Muscle of back (tissue), 13 donors: ENCODE measurements at places on chromosomes 4 and X. TPM values are rescaled to one million over a fixed set of nuclear protein-coding genes. Genes with fewer than 3 reads are reported as not detected.

- no peak for DNase-seq
These were observed 34.3 kb downstream of the MTM1 start for GRCh38 chrX:150602743-150603142.

TECRL gene
- 30.9 TPM for polyA plus RNA-seq

GRCh38 chr4:2823671-2824328, 19.8 kb upstream of the ADD1 start:
- DNase-seq, result no peak

- DNase-seq, result no peak
These were observed 5.4 kb upstream of the SOX3 start for GRCh38 chrX:140510306-140510676.

- DNase-seq, result no peak
These were observed 332.1 kb downstream of the ARAP2 start for GRCh38 chr4:35912174-35912573.

MAGEB1 gene
- polyA plus RNA-seq, result not detected

ART3 gene
- polyA plus RNA-seq, result 45.6 TPM

GRCh38 chr4:56146956-56147355, 198.2 kb downstream of the CEP135 start:
- no peak for DNase-seq

MAGEA9B gene
- polyA plus RNA-seq, result not detected

DNA sequence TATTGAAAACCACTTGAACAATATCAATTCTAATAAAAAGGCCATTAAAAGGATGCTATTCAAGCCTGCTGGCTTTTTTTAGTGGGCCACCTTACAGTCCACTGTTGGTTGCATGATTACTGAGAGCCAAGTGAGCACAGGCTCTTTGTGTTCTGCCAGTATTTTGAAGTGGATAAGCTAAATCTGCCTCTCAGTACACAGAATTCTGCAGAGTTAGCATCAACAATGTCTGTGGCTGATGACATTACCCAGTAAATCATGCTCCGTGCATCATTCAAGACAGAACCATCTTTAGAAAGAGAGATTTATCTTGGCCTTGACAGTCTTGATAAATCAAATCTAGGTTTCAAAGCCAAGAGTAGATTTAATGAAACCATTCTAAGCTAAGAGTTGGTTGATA, 119.0 kb upstream of the GNPDA2 start:
- DNase-seq, result no peak

DNA sequence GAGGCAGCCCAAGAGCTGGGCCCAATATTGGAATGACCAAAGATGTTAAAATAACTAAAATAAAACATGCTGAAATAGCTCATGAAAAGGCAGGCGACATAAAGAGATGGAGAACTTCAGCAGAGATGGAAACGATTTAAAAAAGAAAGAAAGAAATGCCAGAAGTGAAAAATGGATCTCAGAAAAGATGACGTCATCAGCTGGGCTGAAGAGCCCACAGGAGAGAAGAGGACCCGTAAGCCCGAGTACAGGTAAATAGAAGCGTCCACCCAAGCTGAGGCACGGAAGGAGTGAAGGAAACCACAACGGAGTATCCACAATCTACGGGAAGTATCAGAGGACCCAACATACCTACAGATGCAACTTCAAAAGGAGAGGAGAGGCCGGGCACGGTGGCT, 112.8 kb downstream of the AFAP1 start:
- no peak for DNase-seq

DIPK2B gene
- 20.2 TPM for polyA plus RNA-seq

DNA sequence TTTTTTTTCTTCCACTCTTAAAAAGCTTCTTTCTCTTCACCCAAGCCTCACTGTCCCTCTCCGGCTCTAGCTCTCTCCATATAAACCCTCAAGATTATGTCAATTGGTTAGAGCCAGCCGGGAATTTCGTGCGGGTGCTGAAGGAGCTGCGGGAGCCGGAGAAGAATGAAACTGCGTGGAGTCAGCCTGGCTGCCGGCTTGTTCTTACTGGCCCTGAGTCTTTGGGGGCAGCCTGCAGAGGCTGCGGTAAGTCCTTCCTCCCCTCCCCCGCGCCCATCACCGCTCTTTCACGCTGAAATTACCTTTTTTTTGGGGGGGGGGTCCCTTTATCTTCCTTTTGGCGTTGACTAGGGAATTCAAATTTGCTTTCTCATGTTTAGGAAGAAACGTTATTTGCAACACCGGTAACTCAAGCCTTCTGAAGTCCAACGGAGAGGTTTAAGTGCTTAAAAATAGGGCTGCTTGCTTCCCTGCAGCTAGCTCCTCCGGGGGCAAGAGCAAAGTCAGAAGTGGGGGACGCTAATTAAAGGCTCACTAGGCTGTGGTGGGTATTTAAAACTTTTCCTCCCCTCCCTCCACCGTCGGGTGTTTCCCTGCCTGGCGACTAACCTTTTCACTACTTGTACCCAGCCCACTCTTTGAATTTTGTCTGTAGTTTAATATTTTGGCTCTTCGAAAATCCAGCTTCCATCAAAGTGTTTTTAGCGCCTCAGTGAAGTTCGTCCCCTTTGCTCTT, 491 bp downstream of the COL4A5 start:
- peak; percentile 22 for DNase-seq

SHISA3 gene
- polyA plus RNA-seq, result 14.6 TPM

RIBC1 gene
- polyA plus RNA-seq, result 1.1 TPM

DNA sequence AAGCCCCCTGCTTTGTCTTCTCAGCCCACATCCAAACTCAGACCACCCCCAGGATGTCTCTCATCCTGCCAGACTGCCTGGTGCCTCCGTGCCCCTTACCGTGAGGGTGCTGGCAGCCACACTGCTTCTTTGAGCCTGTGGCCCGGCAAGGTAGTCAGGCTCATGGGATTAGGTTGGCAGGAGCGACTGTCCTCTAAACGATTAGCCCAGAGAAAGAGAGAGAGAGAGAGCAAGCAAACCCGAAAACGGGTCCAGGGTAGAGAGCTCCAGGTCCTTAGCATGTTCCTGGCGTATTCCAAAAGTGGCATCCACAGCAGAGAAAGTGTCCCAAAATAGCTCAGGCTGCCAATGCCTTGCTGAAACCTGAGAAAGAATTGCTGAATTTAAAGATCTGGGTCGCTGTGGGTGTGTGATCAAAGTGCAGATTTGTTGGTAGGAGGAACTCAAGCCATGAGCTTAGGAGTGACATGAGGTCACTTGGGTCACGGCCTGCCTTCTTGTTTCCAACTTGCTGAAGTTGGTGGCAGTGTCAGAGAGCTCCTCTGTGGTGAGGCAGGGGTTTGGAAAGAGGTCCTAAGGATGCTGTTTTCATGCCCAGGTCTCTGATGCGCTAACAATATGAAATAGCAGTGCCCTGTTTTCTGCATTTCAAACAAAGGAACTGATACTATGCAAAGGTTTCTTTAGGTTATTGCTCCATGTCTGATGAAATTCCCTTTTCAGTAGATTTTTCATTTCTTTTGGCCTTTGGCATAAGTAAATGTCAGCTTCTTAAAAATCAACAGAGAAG, 81.6 kb downstream of the RTL9 start:
- DNase-seq, result no peak

AFAP1 gene
- polyA plus RNA-seq, result 31.0 TPM

REELD1 gene
- 0.25 TPM for polyA plus RNA-seq

TNMD gene
- 64.1 TPM for polyA plus RNA-seq

DNA sequence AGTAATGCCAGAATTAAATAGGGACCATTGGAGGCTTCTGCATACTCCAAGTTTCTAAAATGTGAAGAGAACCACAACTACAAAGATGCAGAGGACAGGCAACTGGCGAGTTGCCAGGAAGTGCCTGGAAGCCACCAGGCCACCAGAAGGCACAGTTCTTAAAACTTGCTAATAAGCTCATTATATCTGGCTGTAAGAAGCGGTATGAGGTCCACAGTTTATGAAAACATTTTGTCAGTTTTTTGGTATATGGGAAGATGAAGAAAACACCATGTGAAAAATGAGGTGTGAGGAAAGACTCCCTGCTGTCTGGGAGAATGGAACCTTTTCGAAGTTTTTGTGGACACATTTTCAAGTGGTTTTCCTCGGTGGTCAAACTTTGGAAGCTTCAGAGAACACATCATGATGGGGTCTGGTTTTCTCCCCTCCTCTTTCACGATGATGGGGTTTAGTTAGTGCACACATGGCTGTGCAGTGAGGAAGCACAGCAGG, 202.7 kb downstream of the NR3C2 start:
- no peak for DNase-seq

TREX2 gene
- 0.33 TPM for polyA plus RNA-seq

DNA sequence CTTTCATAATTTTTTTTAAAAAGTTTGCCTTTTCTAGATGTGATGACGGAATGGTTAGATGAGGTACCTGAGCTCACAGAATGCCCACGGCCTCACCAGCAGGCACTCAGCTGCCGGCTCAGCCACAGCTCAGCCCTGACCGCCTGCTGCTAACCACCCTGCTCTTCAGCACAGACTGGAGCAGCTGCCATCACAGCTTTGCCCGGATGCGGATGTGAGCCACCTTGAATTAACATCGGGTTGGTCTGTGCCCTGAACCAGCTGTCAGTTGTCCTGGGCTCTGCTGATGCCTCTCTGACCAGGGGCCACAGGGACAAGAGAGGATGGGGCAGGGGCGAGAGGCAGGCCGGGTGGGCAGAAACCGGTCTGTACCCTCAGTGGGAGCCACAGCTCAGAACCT, 93.3 kb downstream of the HMX1 start:
- no peak for DNase-seq

ARHGAP6 gene
- 10.2 TPM for polyA plus RNA-seq

DNA sequence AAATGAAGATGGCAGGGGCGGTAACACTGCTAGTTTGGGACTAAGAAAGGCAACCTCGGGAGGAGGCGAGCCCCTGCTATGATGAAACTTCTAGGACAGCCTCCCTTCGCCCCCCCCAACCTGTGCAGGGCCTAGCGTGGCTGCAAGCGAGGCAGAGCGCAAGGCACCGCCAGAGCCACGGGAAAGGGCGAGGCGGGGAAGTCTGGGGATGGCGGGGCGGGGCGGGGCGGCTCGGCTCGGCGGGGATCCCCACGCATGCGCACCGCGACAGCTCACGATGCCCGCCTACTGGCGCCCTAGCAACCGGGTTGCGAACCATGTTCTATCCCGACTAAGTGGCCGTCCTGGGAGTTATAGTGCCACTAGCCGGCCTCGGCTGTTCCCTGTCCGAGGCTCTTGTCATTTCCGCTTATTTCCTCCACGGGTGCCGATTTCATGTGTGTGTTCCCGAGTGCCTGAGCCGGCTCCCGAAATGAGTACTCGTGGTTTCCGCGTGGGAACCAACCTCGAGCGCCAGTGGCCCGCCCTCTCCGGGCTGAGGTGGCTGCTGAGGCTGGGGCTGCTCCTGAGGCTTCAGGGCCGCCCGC, 28.7 kb upstream of the RBMX start:
- peak; percentile 74 for DNase-seq

- no peak for DNase-seq
These were observed 124.5 kb downstream of the PDLIM5 start for GRCh38 chr4:94576210-94576609.

- no peak for DNase-seq
These were observed 23.4 kb downstream of the FBXO8 start for GRCh38 chr4:174260099-174260498.

GRCh38 chr4:86730310-86730709, 118.9 kb downstream of the SLC10A6 start:
- no peak for DNase-seq

SH3TC1 gene
- 12.3 TPM for polyA plus RNA-seq

DNA sequence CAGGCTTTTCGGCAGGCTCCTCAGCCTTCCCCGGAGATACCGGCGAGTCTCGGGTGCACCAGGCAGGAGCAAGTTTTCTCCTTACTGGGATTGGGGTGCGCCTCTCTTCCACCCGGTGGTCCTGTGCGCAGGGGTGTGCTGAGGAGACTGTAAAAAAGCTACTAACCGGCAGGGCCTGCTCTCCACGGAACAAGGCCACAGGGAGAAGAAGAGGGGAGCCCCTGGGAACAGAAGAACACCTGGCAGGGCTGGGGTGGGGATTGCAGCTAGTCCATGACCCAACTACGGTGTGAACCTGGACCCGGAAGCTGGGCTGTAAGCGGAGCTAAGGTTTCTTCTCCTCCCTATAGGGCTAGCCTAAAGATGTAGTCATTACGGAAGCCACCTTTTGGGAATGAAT, 17.7 kb upstream of the ZIC3 start:
- no peak for DNase-seq

SPARCL1 gene
- 294 TPM for polyA plus RNA-seq

DNA sequence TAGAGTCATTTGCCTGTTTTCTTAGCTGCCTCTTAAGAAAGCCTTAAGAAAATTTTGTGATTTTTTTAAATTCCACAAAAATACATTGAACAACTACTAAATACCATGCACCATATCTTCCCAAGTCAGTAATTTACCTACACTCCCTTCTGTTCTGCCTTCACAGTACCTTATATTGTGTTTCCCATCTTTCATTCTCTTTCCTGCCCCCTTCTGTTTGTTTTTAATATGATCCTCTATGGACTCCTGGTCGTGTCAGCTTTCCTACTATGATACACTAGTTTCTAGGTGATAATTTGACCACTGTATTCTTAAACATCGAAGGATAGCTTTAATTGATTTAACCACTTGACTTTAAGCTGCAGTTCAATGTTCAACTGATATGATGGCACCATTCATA, 297.7 kb upstream of the HAND2 start:
- no peak for DNase-seq

DNA sequence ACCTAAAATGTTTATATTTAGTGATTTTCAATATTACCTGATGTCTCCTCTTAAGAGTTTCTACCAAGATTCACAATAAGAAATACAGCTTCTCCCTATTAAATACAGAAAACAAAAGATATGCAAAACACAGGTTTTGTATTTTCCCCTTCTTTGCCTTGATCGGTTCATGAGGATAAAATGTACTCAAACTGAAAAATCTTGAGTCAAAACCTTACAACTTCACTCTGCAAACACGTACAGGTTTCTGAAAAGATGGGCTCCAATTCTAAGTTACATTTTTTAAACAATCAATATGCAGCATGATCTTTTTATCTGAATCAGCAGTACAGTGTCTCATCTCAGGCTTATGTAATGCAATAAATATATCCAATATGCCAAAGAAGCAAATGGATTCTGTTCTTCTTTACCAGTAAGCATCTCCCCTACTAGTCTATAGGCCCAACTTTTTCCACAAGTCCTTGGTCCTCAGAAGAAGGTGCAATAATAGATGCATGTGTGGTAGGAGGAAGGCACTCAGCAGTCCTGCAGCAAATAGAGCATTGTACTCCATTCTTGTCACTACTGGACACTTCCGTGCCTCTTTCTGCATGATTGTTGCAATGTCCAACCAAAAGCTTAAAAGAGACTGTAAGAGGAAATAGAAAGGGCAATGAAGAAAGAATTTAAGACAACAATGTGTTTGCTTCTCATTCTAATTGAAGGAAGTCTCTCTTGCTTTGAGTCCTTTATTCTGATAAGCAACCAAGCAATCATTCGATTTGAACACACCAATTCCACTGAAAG, 3.2 kb downstream of the MAPK10 start:
- DNase-seq, result no peak

GRCh38 chr4:143711543-143712154, 11.2 kb upstream of the FREM3 start:
- DNase-seq, result no peak

GUF1 gene
- 18.8 TPM for polyA plus RNA-seq

CT45A2 gene
- polyA plus RNA-seq, result not detected

WAS gene
- polyA plus RNA-seq, result 5.2 TPM

DNA sequence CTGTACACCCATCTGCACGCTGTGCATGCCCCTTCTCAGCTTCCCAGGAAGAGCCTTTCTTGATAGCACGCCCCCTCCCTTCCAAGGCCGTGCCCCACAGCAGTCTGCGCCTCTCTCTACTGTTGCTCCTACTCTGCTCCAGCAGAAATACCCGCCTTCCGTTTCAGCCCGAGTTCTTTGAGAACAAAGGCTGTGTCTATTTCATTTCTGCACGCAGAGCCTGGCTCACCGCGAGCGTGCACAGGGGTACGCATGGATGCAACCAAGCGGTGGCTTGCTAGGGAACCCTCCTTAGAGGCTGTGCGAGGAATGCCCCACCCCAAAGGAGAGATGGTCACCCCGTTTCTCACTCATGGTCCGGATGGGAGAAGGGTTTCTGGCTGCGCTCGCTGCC, 485 bp downstream of the AADAT start:
- DNase-seq, result peak; percentile 85
